Left kidney (tissue), 8 donors: ENCODE measurements at places on chromosomes 6 and 20. TPM values are rescaled to one million over a fixed set of nuclear protein-coding genes. Genes with fewer than 3 reads are reported as not detected.

GRCh38 chr6:96394727-96395126 lies 126.9 kb upstream of the UFL1 start:
- no peak for DNase-seq

DNA sequence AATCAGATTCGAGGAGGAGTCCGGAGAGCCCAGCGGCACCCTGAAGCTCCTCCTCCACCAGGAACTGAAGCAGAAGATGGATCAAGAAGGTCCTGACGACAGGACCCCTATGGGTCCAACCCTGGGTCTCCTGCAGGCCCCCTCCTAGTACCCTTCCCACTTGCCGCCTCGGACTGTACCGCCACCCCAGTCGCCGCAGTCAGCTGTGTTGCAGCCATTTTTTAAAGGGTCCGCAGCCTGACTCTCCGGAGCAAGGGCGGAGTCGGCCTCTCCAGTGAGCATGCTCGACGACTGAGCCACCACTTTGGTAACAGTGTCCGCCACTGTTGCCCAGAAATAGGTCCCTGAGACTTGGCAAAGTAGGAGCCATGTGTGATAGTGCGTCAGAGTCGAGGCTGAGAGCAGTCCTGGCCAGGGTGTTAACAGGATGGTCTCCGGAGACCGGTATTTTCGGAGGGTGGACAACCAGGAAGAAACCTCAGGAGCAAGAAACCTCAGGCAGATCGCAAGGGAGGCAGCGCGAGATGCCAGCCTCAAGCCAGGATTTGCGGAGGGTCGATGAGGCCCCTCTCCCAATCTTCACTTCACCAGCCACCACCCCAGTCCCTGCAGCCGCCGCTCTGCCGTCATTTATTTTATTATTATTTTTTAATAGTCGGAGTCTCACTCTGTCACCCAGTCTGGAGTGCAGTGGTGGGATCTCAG lies 294.6 kb upstream of the ZNF337 start:
- DNase-seq: no peak

DNA sequence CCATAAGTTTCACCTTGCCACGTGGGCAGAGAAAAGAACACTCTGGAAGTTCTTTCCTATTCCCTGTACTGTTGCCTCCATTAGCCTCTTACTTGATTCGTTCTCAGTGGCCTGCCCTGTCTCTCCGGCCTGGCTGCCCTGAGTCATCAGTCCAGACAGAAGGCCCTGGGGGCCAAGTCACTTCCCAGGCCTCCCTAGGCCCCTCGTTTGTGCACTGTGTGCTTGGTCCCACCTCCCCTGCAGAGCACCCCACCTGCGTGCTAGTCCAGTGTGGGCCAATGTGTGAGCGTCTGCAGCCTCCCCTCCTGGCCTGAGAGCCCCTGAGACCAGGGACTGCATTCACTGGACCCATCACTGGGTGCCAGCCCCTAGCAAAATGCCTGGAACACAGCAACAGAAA lies 191.2 kb upstream of the RREB1 start:
- no peak for DNase-seq

DNA sequence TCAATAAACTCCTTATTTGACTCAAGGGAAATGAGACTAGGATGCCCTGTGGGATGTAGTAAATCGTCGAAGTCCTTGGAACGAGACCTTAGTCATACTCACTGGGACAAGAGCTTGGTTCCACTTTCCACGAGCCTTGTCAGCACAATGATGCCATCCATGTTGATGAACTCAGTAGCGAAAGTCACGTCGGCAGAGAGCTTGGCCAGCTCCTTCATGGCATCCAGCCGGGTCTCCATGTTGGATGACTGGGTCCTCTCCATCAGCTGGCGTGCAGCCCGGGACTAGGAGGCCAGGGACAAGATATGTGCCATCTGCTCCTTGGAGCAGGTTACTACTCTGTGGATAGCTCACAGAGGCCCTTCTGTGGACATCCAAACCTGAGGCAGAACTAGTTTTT lies 17.5 kb downstream of the ELMO2 start:
- DNase-seq: no peak

DNA sequence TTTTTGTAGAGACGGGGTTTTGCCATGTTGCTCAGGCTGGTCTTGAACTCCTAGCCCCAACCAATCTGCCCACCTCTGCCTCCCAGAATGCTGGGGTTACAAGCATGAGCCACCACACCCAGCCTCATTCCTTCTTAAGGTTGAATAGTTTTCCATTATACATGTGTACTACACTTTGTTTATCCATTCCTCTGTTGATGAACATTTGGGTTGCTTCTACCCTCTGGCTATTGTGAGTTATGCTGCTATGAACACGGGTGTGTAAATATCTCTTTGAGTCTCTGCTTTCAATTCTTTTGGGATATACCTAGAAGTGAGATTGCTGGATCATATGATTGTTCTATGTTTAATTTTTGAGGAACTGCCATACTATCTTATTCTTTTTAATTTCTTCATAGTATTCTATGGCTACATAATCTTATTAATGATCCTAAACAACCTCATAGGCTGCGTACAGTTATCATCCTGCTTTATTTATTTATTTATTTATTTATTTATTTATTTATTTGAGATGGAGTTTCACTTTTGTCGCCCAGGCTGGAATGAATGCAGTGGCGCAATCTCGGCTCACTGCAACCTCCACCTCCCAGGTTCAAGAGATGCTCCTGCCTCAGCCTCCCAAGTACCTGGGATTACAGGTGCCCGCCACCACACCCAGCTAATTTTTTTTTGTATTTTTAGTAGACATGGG lies 49.2 kb upstream of the TLDC2 start:
- DNase-seq: no peak

Gene KHDC1
- 12.3 TPM for polyA plus RNA-seq
